ENCODE measurements at places on chromosomes 1 and 21.

DNA sequence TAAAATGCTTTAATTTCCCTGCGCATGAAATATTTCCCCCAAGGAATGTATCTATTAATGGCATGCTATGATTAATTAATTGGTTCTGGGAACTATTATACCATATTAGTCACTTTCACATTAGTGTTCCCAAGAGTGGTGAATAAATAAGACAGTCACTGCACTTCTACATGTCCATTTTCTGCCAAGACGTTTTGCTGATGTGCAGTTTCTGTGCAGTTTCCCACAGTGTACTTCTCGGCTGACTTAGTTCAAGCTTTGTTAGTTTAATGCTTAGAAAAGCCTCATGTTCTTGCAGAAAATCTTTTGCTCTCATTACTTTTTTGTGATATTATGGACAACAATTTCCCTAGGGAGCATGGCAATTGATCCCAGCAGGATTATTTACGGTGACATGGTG lies 1014.5 kb downstream of the BRINP3 start:
- no peak for DNase-seq

DNA sequence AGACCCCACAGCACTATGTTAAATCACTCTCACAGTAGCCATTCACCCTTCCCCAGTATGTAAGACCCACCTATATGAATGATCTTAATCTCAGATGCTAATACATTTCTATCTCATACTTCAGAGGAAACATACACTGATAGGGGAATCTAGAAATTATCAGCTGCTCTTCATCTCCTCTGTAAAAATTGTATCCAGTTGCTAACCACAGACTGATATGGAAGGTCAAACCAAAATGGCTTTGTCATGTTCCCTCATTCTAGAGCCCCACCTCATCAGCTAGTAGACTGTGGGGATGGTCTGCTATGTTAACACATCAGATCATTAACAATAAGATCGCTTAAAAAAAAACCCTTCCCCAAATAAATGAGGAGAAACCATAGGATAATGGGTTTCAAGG lies 71.7 kb downstream of the UBR4 start:
- DNase-seq = no peak

- peak; percentile 59 for DNase-seq
Observed at GRCh38 chr1:35243691-35244090, 24.8 kb upstream of the ZMYM4 start.

- peak; percentile 91 for DNase-seq
Observed at GRCh38 chr1:234899041-234899729, 229.5 kb downstream of the TOMM20 start.

DNA sequence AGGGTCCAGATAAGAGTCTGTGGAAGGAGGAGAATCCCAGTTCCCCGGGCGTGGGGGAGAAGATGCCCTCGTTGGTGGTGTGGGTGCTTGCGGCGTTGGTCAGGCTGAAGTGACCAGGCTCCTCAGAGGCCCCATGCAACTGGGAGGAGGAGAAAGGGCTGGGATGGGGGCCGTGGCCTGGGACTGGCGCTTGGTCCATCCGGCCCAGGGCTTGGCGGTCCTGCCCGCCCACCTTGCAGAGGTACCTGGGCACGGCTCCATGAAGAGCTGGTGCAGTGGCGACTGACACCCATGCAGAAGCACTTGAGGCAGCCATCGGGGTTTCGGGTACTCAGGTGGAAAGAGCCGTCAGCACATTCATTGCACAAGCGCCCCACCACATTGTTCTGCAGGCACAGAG lies 60.8 kb downstream of the HSPG2 start:
- DNase-seq = no peak

DNA sequence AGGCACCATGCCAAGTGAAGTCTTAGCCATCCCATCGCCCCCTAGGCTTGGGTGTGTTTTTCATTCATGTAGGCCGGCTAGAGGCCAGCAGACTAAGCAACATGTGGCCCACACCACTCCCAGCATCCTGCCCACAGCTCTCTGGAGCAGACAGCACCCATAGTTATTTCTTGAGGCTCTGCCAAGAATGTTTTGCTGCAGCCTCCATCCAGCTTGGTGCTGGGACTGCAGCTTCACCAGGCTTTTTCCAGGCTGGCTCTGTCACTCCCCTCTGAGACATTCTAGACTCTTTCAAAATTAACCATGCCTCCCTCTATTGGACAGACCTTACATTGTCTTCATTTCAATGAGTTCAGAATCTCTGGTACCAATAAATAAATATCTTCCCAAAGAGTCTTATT lies 104.2 kb downstream of the DUSP10 start:
- DNase-seq = no peak

GRCh38 chr1:226545836-226546596 lies 2.5 kb upstream of the STUM start:
- DNase-seq = no peak

DNA sequence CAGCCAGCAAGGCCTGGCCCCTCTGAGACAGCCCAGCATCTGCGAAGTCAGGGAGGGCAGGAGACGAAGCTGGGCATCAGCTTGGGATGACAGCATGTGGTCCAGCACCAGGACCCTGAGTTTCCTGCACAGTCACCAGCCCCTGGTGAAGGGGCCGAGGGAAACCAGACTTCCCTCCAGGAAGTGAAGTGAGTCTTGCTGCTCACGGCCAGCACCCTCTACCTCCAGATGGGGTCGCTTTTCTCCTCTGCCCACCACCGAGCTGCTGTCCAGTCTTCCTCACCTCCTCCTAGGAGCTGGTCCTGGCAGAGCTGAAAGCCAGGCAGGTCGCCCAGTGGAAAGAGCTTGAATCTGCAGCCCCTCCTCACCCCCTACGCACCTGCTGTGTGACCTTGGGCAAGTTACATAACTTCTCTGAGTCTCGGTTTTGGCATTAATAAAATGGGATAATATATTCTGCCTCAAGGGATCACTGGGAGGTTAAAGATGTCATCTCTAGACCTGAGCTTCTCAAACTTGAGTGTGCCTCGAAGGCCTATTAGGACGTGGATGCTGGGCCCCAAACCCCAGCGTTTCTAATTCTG lies 118.5 kb upstream of the VAMP3 start:
- no peak for DNase-seq

- DNase-seq = no peak
Observed at GRCh38 chr1:11960715-11961114, 19.5 kb upstream of the MFN2 start.

DNA sequence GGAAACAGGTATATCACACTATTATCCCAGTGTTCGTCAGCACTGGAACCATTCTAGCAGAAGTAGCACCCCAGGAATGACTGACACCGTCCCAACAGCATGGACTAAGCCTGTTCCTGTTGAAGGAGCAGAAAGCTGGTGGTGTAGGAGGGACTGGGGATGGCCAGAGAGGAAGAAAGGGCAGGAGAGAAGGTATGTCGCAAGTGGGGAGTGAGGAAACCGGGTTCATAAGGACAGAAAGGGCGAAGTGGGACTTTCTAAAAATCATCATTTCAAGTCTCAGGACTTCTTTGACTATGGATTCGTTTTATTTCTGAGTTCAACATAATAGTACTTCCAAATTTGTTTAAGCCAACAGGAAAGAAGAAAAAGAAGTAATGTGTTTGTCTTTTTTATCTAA lies 19.7 kb upstream of the MX1 start:
- no peak for DNase-seq

GRCh38 chr21:28127175-28127785 lies 865.4 kb downstream of the LTN1 start:
- no peak for DNase-seq

DNA sequence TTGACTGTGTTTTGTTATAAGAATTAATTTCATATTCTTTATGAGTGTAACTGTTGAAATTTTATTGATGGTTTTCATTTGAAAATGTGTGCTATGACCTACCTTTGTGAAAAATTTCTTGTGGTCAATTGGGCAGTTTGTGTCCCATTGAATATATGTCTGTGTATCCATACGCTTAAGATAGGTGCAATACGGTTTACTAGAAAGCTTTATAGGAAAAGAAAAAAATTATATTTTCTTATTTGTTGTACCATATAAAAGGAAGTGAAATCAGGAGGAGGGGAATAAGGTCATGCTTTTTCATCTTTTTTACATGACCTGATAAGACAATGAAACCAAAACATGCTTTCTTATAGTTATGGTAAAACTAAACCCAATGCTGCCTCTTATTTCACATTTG lies 807.7 kb downstream of the USP25 start:
- DNase-seq = no peak

- no peak for DNase-seq
Observed at GRCh38 chr1:26861286-26861701, 1.7 kb upstream of the SFN start.

- DNase-seq = no peak
Observed at GRCh38 chr1:86356247-86356646, 39.9 kb downstream of the ODF2L start.

- no peak for DNase-seq
Observed at GRCh38 chr1:204817341-204817740, 53.3 kb upstream of the NFASC start.

- DNase-seq = no peak
Observed at GRCh38 chr1:232684371-232685105, 54.6 kb upstream of the SIPA1L2 start.

DNA sequence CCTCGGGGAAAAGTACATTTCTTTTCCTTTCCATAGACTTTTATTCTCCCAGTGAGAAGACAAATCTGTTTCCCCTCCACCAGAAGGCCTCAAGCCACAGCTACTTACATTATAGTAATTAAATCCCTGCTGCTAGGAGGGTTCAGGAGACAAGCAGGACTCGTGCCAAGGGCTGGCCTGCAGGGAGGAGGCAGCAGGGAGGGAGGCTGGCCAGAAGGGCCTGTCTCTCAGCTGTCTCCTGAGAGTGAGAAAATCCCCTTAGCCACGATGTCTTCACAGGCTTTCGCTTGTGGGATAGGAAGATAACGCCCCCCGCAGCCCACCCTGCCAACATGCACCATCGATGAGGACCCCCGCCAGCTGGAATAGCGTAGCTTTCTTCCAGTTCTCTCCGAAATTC lies 14.0 kb downstream of the KCNN3 start:
- DNase-seq = peak; percentile 80

GRCh38 chr1:92786111-92786901 lies 1.4 kb upstream of the EVI5 start:
- no peak for DNase-seq

DNA sequence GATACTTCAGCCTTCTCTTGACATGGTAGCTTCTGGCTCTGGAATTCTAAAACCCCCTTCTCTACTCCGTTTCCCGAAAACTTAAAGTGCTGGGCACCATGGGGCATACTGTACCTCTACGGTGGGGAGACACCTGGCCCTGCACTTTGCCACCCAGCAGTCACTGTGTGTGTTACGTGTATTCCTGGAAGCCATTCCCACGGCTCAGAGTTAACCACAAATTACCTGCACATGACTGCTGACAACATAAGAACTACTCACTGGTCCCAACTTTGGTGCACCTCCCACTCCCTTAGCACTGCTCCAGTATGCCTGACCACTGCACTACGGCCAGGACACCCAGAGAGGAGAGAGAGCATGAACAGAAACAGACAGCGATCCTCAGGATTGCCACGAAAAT lies 29.4 kb upstream of the TMPRSS2 start:
- DNase-seq = no peak

GRCh38 chr1:28136922-28137613 lies 39.4 kb downstream of the PTAFR start:
- no peak for DNase-seq

DNA sequence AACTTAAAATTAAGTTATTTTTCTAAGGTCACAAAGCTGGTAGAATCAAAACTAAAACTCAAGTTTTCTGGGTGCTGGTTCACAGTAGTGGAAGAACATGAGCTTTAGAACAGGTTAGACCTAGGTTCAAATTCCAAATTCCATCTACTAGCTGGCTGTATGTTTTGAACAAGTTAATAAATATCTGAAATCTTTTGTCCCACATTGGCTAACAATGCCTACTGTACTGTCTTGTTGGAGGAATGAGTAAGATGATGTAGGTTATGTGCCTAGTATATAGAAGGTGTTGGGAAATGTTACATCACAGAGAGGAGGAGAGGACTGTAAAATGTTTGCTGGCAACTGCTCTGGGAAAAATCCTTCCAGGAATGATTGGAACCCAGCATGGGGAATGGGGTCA lies 14.0 kb upstream of the CD247 start:
- DNase-seq = no peak

- DNase-seq = peak; percentile 43
Observed at GRCh38 chr1:154846565-154847442, 23.3 kb downstream of the KCNN3 start.

DNA sequence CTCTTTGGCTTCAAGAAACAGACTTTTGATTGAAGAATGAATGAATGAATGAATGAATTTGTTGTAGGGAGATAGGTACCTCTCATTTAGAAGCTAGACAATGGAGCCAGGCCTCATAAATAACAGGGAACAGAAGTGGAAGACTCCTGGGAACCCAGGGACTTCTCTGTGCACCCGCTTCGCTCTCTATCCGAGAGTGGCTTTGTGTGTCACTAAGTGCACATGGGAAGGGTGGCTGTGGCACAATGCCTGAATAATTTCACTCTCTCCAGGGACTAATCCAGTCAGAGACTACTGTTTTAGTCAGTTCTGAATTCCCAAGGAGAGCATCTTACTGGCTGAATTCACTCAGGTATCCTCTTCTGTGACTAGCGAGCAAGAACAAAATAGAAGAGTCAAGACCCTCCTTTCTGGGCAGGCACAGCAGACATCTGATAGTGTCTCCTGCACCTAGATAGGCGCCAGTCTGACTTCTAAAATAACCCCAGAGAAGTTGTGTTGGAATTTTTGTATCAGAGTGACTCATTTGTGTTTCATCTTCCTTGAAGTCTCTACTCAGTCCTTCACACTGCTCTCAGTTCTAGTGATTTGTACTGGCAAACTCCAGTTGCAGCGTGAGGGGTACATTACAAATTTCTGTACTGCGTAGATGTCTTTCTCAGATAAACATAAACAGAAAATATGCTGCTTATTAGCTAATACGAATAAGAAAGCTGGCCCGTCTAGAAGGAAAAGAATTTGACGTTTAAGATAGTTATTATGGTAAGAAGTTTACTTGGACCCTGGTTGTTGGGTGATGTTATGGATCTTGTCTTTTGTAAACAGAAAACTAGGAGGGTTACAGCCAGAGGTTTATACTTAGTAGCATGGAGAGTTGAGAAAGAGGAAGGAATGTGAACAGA lies 34.0 kb downstream of the BACH1 start:
- no peak for DNase-seq

DNA sequence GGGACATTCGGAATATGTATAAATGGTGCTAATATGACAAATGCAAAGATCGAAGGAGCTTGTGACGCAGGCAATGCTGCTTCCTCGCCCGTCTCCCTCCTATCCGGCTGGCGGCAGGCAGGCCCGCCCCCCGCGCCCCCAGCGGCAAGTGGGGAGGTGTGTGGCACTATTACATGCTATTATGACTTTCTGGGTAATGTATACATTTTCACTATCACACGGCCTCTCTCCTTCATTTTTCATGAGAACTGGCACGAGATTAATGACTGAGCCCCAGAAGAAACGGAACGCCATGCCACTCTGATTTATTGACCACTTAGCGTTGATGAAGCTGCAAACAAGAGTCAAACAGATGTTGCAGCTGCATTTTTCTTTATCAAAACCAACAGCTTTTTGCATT lies 138.9 kb upstream of the VAMP3 start:
- no peak for DNase-seq

- DNase-seq = peak; percentile 51
Observed at GRCh38 chr1:115337633-115338456, at the start of gene NGF. Gene NGF, minus strand, starts transcription at chr1:115338249. Its CDS starts 51,454 bp downstream, at chr1:115286795.

GRCh38 chr1:25676488-25676887 lies 59.9 kb downstream of the MAN1C1 start:
- DNase-seq = peak; percentile 79

GRCh38 chr1:215568299-215568692 lies 1.2 kb downstream of the KCTD3 start:
- no peak for DNase-seq
